CD4-positive, alpha-beta T cell treated with Interferon gamma for 1 hour (primary cell): ENCODE measurements at places on chromosomes 12 and 14.

DNA sequence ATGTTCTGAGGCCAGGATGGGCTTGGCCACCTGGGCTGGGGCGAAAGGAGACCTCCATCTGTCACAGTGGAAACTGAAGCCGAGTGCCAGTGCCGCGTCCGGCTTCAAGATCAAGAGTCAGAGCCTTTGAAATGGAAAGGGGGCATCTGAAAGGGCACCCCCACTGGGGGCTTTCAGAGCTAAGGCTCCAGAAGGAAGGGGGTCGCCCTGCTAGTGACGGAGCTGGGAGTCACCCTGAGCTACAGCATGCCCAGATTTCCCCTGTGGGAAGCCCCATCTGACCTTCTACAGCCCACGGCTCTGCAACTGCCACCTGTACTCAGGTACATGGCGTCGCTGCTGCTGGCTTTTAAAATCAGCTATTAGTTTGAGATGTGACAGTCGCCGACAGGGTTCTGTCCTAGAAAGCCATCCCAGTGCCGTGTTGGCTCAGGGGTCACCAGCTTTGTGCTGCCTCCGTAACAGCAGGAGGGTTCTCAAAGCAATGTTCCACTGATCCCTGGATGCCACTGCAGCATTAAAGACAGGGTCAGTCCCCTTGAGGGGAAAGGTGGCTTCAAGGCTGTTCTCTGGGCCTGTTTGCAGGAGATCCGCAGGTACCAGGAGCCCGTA lies 31.5 kb downstream of the CCNK start:
- DNase-seq: no peak

GRCh38 chr12:27291862-27292261 lies 40.8 kb upstream of the BMAL2 start:
- DNase-seq: no peak

DNA sequence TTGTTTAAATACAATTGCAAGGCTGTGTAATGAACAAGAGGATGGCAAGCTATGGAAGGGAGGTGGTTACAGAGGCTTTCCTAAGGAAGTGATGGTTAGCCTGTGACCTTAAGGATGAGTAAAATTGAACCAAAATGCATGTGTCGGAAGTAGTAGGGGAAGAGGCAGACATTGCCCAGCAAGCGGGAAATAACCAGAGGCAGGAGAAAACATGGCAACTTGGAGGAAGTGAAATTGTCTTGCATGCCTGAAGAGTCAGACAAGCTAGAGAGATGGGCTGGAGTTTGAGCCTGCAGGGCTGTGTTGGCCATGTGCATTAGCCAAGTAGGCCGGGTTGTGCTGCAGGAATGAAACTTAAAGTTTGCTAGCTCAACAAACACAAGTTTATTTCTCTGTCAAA lies 96.2 kb downstream of the BTG1 start:
- DNase-seq: no peak

DNA sequence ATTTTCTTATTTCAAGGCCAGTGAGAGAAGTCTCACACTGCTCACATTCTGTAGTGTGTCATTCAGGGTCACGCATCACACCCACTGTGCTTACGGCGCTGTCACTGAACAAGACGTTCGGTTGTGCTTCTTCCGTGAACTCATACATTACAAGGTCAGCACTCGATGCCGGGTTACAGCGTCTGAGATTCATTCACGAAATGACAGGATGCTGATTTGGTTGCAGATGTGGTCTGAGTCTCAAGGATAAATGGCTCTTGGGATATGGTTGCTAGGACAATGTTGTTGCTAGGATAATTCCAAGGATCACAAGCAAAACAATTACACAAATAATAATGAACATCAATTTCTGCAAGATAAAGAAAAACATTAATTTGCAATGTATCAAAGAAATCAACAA lies 47.4 kb downstream of the STX2 start:
- no peak for DNase-seq

DNA sequence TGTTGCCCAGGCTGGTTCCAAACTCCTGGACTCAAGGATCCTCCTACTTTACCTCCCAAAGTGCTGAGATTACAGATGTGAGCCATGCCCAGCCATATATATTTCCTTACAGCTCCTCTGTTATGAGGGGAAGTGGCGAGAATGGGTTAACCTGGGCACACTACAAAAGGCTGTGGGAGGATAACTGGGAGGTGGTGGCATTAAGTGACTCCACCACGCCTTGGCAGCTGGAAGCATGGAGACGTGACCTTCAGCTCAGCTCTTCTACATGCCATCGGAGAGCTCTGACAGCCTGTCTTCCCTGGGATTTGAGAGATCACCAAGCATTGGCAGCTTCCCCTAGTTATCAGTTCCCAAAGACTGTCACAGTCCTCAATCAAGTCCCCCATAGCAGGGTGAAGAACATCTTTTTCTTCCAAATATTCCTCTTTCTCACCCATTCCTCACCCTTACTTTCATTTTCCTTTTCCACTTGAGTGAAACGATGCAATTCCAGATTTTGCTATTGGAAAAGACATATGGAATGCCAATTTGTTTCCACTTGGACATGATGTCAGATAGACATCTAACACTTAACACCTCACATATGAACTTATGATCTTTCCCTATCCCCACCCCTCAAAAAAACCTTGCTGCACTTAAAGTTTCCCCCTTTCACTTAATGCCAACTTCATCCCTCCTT lies 48.5 kb downstream of the PHLDA1 start:
- DNase-seq: no peak

GRCh38 chr14:59377491-59377890 lies 87.7 kb downstream of the GPR135 start:
- DNase-seq: no peak

GRCh38 chr14:43204816-43205215 lies 1302.3 kb downstream of the FSCB start:
- DNase-seq: no peak

DNA sequence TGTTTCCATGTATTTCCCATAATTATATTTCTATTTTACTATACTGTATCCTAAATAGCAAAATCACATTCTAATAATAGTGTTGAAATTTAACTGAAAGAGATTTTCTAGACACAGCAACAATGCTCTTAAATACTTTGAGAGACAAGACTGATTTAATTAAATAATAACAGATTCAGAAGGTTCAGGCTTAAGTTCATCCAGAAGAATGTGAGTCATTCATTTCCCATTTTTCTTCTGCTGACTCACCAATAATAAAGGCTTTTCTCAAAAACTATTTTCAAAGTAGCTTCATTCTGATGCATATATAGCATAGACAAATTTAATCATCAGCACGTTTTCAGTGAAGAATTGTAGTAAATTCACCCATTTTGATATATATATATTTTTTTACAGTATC lies 481.4 kb downstream of the MDGA2 start:
- DNase-seq: no peak

- no peak for DNase-seq
Observed at GRCh38 chr12:88419794-88420193, 160.5 kb downstream of the KITLG start.

DNA sequence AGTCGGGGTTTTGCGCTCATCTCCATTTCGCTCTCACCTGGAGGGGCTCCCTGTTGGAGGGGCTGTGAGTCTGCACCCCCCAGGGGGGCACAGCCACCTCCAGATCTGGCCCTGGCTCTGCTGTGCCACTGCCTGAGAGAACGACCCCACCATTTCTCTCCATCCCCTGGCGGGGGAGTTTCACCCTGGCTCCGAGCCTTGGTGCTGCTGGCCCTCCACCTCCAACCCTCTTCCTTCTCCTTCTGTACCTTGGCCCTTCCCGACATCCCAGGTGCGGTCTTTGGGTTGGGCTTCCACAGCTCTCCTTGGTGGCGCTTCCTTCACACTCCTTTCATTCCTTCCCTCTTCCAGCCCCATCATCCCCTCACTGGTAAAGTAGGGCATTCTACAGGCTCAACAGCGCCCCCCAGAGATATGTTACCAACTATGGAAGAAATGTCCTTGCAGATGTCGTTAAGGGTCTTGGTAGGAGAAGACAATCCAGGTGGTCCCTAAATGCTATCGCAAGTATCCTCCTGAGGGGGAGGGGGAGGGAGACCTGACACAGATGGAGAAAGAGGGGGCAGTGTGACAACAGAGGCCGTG lies 16.3 kb downstream of the SERPINA1 start:
- no peak for DNase-seq

- DNase-seq: no peak
Observed at GRCh38 chr14:68926236-68926635, 52.9 kb downstream of the ACTN1 start.

DNA sequence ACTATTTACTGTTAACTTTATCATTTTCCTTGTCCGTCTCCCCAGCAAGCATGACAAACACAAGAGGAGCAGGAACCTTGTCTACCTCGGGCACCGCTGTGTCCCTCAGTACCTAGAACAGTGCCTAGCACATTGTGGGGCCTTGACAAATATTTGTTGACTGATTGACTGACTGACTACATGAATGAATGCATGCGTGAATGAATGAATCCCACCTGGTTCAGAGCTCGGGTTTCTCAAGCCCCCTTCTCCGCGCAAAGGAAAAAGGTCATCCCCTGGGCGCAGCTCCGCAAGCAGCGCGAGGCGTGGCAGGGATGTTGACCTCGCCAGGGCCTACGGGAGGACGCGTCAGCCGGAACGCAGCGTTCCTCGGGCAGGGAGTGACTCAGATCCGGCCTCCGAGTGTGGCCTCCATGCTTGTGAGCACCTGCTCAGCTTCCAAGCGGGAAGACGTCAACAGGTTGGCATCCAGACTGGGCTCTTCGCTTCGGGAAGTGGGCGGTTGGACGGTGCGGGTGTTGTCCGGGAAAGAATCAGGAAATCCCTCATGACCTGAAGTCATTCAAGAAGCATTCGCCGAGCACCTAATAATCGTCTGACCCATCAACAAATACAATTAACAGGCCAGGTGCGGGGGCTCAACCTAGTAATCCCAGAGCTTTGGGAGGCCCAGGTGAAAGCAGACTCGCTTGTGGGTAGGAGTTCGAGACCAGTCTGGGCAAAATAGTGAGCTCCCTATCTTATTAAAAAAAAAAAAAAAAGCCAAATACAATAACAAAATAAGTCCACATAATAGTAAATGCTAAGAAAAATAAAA lies 13.9 kb upstream of the UBC start:
- DNase-seq: peak; percentile 25

GRCh38 chr12:56581418-56582145 lies 48.5 kb downstream of the BAZ2A start:
- no peak for DNase-seq

GRCh38 chr12:52689936-52690335 lies 9.7 kb upstream of the KRT1 start:
- DNase-seq: no peak

GRCh38 chr12:17134315-17134714 lies 528.4 kb upstream of the LMO3 start:
- DNase-seq: no peak

DNA sequence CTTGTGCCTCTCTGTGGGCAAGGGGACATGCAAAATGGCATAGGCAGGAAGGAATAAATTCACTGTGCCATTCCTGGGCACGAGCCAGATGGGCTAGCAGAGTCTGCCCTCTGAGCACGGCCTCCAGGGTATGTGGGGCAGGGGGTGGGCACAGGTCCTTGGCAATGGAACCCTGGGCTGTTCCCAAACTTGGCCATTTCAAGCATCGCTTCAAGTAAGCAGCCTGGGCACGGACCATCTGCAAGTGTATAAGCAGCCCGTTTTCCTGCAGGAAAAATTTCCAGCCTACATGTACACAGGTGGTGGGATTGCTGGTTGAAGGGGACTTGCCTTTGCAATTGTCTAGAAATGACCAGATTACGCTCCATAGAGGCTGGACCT lies 40.3 kb downstream of the CCDC85C start:
- DNase-seq: no peak

- DNase-seq: no peak
Observed at GRCh38 chr12:81859521-81859920, 100.4 kb upstream of the PPFIA2 start.

DNA sequence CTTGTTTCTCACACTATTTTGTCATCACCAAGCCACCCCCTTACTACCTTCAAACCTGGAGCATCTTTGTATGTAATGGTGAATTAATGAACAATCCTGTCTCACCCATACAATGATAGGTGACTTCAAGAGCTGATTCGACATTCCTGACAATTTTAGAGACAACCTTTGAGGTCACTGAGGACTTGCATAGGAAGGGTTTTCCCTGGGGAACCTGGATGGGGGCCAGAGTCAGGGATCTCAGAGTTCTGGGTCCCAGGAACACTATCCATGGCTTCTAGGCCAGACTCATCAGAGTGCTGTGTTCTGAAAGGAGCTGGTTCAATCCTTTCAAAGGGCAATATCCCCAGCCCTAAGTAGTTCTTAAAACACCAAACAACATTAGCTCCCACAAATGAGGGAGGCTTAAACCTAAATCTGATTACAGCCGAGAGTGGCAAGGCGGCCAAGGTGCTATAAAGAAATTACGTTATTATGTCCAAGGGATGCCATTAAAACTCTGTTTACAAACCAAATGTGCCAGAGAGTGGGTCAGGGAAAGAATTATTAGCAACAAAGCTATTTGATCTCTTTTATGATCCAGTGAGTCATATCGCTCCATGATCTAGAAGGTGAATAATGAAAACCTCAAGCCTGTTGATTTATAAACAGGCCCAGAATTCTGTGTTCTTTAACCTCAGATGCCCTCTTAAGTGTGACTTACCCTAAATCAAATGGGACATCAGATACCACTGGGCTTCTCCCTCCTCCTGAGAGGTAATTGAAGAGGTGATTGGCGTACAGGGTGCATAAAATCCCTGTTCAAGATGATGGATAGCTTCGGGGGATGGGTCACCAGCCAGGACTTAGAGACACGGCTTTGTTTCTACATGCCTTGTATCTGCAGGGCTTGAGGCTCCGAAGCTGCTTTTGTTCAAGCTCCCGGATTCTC lies 230.2 kb upstream of the TBX3 start:
- DNase-seq: no peak

- DNase-seq: peak; percentile 36
Observed at GRCh38 chr14:24207104-24207551, 1.6 kb downstream of the TSSK4 start.

DNA sequence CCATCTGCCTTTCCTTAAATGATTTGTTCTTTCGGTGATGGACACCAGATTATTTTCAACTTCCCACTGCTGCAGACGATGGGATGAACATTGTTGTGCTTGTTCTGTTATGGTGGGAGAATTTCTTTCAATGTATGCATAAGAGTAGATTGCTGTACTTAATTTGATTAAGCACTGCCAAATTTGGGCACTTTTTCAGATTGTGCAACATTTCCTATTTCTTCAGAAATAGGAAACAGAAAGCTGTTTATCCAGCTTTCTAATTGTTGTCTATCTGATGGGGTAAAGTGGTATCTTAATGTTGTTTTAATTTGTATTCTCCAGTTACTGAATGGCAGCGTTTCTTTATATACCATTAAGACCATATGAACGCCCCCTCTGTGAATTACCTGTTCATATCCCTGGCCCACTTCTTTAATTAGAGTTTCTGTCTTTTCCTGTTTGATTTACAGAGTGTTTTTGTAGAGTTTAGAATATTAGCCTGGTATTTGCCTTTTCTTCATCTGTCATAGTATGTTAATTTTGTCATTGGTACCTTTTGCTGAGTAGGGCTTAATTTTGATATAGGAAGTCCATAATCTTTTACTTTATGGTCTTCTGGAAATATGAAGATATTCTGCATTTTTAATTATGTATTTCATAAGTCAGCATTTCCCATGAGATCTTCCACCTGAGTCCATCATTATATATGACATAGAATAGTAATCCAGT lies 59.6 kb downstream of the DIP2B start:
- DNase-seq: no peak

GRCh38 chr12:40055228-40055579 lies 50.7 kb downstream of the SLC2A13 start:
- no peak for DNase-seq

GRCh38 chr12:122185079-122185478 lies 2.2 kb downstream of the LRRC43 start:
- DNase-seq: no peak
